Stimulated activated CD8-positive, alpha-beta memory T cell treated with anti-CD3 and anti-CD28 coated beads, Interleukin-4, amount 100 ng/mL, for 4 hours (primary cell): ENCODE measurements at places on chromosomes 2 and 18.
A peak's percentile ranks its signal among the peaks of the same experiment; 100 is the strongest.

DNA sequence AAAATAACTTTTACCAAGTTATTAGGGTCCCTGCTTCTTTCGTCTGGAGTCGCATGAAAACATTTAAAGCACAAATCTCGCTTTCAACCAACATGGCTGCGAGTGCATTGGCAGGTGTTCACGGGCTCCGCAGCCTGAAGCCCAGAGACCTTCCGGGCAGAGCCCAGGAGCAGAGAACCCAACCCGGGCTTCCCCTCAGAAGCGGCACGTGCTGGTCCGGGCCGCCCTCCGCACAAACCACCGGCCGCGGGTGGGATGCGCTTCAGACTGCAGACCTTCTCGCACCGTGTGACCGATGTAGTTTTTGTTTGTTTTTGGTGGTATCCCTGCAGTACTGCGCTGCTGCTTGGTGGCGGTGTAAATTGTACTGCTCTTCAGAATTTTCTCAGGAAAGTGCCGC lies 105.6 kb upstream of the TPO start:
- no peak for DNase-seq

- no peak for DNase-seq
These were observed 302.3 kb upstream of the VWC2L start for GRCh38 chr2:214108598-214108997.

GRCh38 chr18:46296656-46297055 lies 192.5 kb downstream of the HAUS1 start:
- DNase-seq, result no peak

- DNase-seq, result no peak
These were observed 461.0 kb downstream of the DLGAP1 start for GRCh38 chr18:3993941-3994687.

DNA sequence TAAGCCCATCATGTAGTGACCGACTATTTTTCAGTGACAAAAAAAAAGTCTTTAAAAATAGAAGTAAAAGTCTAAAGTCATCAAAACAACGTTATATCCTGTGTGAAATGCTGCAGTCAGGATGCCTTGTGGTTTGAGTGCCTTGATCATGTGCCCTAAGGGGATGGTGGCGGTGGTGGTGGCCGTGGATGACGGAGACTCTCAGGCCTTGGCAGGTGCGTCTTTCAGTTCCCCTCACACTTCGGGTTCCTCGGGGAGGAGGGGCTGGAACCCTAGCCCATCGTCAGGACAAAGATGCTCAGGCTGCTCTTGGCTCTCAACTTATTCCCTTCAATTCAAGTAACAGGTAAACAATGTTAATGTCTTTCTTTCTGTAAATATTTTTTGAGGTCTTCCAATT lies at the start of gene CD28:
TSS of gene CD28 (plus strand) at position 237 of the 400 bp plus-strand sequence. CDS start at position 295, 58 bp downstream.
- DNase-seq, result peak; percentile 64
